SHP77 (cell line): ENCODE measurements at places on chromosomes 13 and 19.

DNA sequence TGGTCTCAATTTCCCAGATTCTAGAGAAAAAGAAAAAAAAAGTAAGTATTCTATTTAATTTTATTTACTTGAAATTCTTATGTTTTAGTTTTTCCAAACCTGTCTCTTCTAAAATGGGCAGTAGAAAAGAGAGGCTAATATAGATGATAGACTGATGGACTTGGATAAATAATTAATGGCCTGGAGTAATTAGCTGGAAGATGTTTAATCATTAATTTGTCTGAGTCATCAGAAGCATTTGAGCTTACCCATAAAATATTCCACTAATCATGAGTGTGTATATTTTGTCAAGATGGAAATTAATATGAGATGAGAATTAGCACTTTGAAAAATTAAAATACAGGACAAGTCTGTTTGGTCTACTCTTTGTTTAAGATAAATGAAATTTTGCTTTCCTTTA lies 212.1 kb upstream of the MIR17HG start:
- DNase-seq, result no peak

GRCh38 chr19:13478576-13478975 lies 27.7 kb downstream of the CACNA1A start:
- no peak for DNase-seq

DNA sequence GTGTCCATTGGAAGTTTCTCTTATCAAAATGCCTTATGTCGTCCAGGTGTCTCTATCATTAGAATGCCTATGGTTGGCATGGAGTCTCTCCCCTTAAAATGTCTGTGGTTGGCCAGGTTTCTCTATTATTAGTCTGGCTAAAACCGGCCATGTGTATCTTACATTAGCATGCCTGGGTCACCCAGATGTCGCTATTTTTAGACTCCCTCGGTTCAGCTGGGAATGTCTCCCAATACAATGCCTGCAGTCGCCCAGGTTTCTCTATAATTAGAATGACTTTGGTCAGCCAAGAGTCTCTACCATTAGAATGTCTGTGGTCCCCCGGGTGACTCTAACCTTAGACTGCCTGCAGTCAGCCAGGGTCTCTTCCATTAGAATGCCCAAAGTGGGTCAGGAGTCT lies 1536.1 kb downstream of the UQCRFS1 start:
- no peak for DNase-seq

- DNase-seq, result no peak
These were observed 77.3 kb upstream of the SLAIN1 start for GRCh38 chr13:77620138-77620537.

DNA sequence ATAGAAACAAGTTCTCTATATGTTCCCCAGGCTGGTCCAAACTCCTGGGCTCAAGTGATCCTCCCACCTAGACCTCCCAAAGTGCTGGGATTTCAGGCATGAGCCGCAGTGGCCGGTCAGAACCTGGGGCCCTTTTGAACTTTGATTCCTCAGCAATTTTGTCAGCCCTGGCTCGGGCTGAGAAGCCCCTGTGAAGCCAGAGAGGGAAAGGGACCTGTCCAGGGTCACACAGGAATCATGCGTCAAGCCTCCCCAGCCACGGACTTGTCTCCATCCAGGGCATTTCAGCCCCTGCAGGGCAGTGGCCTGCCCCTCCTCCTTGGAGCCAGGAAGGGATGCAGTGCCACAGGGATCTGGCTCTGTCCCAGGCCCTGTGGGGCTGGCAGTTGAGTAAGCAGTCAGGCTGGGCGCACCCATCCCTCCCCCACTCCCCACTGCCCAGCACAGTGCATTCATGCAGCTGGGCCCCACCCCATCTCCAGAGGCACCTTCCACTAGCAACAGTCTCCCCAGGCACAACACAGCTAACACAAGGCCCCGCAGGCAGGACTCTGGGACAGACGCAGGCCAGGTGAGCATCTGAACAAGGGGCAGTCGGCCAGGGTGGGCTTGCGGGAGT lies at the start of gene CAPS:
TSS of gene CAPS (plus strand) at position 516 of the 619 bp plus-strand sequence. CDS start 153 bp downstream, outside the sequence.
- no peak for DNase-seq

- DNase-seq, result no peak
These were observed 6.5 kb upstream of the MZF1 start for GRCh38 chr19:58579473-58580142.

DNA sequence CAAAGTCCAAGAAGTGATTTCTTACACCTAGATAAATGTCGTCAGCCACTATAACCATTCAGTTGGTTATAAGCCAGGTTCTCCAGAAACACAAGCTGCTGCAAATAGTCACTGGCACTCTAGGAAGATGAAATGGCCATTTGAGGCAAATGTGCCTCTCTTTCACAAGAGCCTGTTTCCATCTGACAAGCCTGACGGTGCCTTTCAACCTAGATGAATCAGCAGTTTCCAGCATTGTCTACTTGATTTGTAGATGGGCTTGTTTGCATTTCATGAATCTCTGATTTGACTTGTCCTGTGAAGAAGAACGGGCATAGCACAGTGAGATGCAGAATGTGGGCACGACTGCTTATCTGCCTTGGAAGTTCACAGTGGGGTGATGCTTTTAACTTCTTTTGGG lies 327.2 kb downstream of the LMO7 start:
- peak; percentile 42 for DNase-seq

DNA sequence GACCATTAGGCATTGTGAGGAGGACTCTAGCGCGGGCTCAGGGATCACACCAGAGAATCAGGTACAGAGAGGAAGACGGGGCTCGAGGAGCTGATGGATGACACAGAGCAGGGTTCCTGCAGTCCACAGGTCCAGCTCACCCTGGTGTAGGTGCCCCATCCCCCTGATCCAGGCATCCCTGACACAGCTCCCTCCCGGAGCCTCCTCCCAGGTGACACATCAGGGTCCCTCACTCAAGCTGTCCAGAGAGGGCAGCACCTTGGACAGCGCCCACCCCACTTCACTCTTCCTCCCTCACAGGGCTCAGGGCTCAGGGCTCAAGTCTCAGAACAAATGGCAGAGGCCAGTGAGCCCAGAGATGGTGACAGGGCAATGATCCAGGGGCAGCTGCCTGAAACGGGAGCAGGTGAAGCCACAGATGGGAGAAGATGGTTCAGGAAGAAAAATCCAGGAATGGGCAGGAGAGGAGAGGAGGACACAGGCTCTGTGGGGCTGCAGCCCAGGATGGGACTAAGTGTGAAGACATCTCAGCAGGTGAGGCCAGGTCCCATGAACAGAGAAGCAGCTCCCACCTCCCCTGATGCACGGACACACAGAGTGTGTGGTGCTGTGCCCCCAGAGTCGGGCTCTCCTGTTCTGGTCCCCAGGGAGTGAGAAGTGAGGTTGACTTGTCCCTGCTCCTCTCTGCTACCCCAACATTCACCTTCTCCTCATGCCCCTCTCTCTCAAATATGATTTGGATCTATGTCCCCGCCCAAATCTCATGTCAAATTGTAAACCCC lies 2.8 kb upstream of the CEACAM5 start:
- no peak for DNase-seq

DNA sequence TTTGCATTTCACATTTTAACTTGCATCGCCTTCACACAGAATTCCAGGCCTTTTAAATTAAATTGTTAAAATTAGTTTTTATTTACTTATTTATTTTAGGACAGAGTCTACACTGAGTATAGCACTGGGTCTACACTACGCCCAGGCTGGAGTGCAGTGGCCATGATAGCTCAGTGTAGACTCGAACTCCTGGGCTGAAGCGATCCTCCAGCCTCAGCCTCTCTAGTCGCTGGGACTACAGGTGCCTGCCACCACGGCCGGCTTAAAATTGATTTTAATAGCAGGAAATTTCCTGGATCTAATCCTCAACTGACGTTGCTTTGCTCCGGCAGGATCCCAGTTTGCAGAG lies 301 bp upstream of the ZNF610 start:
- no peak for DNase-seq
